ENCODE measurements at places on chromosomes 3 and 15. TPM values are rescaled to one million over a fixed set of nuclear protein-coding genes. Genes with fewer than 3 reads are reported as not detected.

DNA sequence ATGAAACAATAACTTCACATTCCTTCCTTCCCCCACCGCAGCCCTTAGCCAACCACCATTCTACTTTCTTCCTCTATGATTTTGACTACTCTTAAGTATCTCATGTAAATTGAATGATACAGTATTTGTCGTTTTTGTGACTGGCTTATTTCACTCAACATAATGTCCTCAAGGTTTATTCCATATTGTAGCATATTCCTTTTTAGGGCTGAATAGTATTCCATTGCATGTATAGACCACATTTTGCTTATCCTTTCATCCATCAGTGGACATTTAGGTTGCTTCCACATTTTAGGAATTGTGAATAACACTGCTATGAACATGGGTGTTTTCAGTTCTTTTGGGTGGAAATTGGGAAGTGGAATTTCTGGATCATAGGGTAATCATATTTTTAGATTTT is 106.1 kb downstream of the THSD4 start:
- DNase-seq, result no peak

GRCh38 chr3:29693863-29694262 is 413.0 kb downstream of the RBMS3 start:
- no peak for DNase-seq

DNA sequence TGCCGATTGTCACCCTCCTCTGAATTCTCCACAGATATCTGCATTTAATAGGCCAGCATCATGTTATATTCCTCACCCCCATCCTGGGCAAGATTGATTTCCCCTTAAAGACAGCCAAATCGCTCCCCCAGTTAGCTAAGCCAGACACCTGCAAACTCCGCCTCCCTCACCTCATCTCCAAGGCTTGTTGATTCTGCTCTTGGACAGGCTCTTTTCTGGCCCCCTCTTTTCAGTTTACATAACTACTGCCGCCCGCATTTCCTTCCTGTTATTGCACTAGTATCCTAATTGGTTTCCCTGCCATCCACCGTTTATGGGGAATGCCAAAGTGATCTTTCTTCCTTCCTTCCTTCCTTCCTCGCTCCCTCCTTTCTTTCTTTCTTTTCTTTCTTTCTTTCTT is 214.7 kb upstream of the MRPL3 start:
- DNase-seq, result no peak

- DNase-seq, result no peak
These were observed 277.1 kb downstream of the SUCLG2 start for GRCh38 chr3:67377299-67377698.

The KLHL6 gene
- 0.87 TPM for total RNA-seq

The ITIH1 gene
- total RNA-seq, result not detected

The PPARG gene
- total RNA-seq, result 24.0 TPM

The MYD88 gene
- 7.5 TPM for total RNA-seq

The PYDC2 gene
- not detected for total RNA-seq

The SERINC4 gene
- not detected for total RNA-seq

DNA sequence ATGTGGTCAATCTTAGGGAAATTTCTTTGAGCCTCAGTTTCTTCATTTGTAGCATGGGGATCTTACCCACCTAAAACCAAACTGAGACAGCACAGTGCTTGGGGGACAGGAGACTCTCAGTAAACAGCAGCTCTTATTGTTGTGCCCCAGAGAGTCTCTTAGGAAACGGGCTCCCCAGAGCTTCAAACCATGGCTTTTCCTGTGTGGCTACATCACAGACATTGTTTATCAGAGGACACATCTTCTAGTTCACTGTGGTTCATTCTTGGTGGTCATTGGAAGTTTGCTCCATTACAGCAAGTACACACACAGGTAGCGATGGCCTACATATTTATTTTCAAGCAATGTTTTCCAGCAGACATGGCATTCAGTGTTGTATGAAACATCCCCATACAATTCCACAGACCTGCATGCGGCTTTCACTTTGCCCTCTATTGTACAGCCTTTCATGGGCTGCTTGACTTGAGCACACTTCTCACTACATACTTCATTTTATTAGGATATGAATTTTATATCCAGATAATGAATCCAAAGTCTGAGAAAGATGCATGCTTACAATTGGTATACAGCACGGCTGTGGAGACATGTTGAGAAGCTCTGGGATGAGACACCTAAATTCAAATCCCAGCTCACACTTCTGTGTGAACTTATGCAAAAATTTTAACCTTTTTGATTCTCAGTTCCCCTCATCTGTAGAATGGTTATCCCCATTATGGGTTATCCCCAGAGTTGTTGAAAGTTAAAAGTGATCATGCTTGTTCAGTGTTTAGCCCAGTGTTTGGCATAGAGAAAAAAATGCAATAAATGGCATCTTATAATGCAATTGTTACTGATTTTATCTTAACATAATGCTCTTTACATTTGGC is 84.8 kb upstream of the ICE2 start:
- DNase-seq, result no peak

- DNase-seq, result no peak
These were observed 49.1 kb downstream of the NR1D2 start for GRCh38 chr3:23994244-23994569.

- DNase-seq, result no peak
These were observed 47.2 kb downstream of the IMPG2 start for GRCh38 chr3:101273156-101273555.

DNA sequence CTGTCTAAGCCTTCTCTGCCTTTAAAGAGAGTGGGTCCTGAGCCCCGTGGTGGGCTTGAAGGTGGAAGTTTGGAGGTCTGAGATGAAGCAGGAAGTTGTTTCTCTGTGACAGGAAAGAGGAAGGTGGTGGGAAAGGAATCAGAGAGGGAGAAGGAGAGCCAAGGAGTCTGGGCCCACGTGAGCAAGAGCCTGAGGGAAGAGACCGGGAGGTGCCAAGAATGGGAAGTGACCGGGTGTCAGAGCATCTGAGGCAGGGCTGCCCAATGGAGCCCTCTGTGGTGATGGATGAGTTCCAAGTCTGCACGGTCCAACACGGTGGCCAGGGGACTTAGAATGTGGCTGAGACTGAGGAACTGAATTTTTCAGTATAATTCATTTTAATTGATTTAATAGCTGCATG is 24.6 kb downstream of the ALDH1L1 start:
- DNase-seq, result no peak

The ATP10A gene
- 1.2 TPM for total RNA-seq

DNA sequence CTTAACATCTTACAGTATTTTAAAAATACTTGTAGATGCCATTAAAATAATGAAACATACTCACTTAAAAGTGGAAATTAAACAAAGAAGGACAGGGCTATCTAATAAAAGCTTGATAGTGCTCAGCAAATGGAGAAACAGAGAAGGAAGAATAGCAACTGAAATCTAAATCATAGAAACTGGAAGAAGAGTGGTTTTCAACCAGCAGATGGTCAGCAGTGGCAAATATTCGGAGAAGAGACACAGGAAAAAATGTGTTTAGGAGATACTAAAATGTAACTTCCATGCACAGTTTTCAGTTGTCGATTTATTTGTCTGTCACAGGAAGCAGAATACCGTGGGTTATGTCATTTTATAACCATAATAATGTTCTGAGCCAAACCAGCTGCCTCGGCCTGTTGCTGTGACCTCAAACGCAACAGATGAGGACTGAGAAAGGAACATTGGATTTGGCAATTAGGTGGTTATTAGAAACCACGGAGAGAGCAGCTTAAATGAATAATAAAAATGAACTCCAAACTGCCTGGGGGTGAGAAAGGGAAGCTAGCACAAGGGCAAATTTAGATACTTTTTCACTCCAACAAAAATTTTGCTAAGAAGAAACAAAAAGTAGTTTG is 246.6 kb upstream of the KCNMB2 start:
- DNase-seq, result peak; percentile 48

The IL17RC gene
- 36.0 TPM for total RNA-seq

GRCh38 chr3:196585044-196585757 is 16.7 kb downstream of the FBXO45 start:
- no peak for DNase-seq

DNA sequence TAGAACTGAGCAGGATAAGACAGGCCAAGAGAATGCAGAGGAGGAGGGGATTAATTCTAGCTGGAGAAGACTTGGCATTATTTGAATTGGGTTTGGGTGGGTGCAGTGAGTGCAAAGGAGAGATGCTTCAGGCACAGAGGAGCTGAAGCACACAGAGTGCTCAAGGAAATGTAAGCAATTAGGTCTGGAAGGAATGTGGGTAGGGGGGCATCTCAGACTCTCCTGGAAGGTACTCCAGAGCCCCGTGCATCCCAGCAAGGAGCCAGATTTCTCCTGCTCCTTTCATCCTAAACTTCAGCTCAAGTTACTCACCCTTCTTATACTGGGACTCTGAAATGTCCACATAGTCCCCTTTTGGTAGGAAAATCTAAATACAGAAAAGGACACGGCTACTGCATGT is 143.6 kb upstream of the PFN2 start:
- no peak for DNase-seq

GRCh38 chr15:63880744-63881143 is 47.0 kb upstream of the HERC1 start:
- no peak for DNase-seq

DNA sequence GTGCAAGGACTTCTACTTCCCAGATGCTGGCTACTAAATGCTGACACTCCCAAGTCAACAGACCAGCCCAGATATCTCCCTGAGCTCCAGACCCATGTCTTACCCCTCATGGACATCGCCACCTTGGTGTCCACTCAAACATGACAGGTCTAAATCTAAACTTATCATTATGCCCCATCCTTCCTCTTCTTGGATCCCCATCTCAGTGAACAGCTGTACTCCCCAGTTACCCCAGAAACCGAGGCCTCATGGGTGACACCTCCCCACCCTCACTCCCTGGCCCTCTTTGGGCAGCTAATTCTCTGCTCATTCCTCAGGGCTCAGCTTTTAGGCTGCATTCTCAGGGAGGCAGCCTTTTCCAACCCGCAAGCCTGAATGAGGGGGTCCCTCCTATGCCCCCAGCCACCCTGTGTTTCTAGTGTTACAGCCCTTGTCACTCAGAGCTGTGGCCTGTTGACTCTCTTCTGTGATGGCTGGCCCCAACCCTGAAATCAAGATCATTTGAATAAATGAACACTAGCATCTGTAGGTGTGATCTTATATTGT is 5.4 kb downstream of the EHD4 start:
- DNase-seq, result no peak

GRCh38 chr3:198106265-198106664 is 146.2 kb downstream of the LMLN start:
- DNase-seq, result no peak

DNA sequence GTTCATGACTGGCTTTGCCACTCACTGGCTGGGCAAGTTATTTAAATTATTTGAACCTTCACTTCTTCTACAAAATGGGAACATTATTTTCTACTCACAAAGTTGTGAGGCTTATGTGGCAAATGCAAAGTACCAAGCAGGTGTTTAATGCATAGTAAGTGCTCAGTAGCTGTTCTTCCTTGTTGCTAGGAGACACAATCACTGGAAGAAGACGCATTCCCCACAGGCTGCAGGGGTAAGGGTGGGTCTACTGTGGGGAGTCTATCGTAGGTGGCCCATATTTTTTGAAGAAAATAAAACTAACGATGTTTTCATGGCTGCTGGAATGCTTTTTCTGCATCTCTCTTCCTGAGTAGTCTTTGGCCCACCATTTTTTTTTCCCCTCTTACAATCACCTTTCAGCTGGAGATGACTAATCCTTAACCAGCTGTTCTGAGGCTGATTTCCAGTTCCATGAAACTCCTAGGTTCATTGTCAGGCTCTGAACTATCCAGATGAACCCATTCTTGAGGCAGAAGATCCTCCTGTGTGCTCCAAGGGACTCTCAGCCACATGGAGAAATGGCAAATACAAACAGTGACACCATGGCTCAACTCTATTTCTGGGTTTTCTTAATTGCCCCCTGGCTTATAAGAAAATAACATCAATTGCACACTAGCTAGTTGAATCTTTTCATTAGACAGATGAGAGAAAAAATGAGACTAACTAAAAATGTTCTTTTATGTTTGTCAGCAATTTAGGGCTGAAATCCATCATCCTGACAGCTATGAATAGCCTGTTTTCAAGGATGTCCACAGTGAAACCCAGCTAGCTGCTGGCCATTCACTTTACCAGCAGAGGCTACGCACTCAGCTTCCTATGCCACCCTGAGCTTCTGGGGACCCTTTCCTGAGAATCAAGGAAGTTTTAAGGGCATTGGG is 108.3 kb upstream of the ETV5 start:
- no peak for DNase-seq

- DNase-seq, result no peak
These were observed 43.6 kb downstream of the TBC1D2B start for GRCh38 chr15:78033864-78034263.

DNA sequence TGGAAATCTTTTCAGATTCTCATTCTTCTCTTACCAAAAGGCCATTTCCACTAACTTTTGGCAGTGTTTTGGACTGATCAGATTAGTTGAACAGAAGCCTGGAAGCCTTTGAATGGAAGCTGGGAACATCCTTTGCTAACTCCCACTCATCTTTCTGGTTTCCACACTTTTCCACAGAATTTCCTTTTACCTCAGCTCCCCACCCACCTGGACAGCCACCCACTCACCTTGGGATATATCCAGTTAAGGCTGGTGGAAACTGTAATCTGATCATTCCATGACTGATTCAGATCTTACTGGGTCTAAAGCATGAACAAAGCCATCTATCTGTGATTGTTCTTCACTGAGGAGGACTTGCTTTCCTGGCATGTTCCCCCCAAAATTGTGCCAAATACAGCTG is 119.5 kb downstream of the CCNL1 start:
- DNase-seq, result no peak

DNA sequence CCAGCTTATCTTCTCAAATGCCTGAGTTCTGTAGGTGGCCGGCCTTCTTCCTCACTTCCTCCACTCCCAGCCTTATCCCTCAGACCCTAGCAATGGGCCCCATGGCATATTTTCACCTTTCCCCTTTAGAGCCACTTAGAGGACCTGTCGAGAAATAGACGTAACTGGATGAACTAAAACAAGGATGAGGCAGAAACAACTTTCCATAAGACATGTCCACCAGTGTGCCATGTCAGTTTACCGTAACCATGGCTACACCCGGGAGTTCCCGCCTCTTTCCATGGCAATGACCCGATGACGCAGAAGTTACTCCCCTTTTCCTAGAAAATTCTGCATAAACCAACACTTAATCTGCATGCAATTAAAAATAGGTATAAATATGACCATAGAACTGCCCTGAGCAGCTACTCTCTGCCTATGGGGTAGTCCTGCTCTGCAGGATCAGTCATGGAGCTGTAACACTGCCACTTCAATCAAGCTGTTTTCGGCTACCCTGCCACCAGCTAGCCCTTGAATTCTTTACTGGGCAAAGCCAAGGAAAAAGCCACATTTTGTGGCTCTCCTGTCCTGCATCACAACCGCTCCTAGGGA is 55.1 kb upstream of the ZBTB38 start:
- no peak for DNase-seq

The MOBP gene
- not detected for total RNA-seq

DNA sequence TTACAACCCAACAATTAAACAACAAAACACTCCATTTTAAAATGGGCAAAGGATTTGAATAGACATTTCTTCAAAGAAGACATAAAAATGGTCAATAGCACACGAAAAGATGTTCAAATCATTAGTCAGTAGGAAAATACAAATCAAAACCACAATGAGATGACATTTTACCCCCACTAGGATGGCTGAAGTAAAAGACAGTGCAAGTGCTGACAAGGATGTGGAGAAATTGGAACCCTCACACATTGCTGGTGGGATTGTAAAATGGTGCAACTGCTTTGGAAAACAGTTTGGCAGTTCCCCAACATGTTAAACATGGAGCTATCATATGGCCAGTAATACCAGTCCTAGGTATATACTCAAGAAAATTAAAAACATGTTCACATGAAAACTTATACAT is 11.6 kb downstream of the GALNT15 start:
- no peak for DNase-seq
